Omental fat pad (tissue), 4 donors: ENCODE measurements at places on chromosomes 12 and 14.

- DNase-seq = no peak
These were observed 61.8 kb downstream of the TSPAN9 start for GRCh38 chr12:3138941-3139511.

DNA sequence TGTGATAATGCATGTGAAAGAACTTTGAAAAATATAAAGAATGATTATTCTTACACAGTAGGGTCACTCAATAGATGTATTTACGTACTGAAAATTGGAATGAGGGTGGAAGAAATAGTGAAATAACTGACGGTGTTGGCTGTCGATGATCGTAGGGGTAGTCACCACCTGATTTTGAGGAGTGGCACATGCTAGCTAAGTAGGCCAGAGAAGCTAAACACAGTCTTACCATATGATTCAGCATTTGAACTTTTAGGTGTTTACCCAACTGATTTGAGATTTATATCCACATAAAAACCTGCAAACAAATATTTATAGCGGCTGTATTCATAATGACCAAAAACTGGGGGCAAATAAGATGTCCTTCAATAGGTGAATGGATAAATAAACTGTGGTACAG, 47.6 kb upstream of the HIF1A start:
- DNase-seq = no peak

GRCh38 chr12:20560935-20561334, 134.2 kb upstream of the SLCO1C1 start:
- DNase-seq = no peak

DNA sequence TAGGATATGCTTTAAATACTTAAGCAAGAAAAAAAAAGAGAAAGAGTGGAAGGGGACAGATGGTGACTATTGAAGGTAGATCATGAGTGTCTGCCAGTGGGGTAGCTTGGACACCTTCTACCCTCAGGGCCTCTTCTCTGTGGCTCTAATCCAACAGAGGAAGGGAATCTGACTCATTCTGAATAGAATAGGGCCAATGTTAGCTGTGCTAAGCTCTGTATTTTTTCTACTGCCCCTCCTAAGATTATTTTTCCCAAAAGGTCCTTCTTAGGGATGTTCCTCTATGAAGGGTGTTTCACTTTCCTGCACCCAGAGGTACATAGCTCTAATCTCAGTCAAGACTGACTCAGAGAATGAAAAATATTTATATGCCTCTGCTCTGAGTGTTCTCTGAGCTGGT, 25.6 kb downstream of the UNC79 start:
- no peak for DNase-seq

- no peak for DNase-seq
These were observed 226.9 kb downstream of the EPS8 start for GRCh38 chr12:15562263-15562662.

- no peak for DNase-seq
These were observed 6.3 kb downstream of the FRS2 start for GRCh38 chr12:69476276-69477017.

DNA sequence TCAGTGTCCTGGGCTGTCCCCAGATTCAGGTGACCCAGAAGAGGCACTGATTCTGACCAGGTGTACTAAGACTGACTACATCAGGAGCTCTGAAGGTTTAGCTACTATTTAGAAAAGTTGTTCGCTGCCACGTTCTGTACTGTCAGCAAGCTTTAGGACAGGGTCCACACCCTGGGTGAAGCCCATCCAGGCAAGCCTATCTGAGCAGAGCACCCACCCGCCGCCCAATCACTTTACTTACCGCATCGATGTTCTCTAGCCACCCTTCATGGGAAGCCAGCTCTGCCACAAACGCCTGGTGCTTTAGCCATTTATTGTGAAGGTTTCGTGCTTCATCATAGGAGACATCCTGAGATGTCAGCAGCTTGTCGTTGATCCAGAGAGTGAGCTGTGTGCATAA, 79.8 kb downstream of the PLEKHG3 start:
- DNase-seq = no peak

- DNase-seq = no peak
These were observed 344.0 kb upstream of the PRICKLE1 start for GRCh38 chr12:42933461-42934081.

DNA sequence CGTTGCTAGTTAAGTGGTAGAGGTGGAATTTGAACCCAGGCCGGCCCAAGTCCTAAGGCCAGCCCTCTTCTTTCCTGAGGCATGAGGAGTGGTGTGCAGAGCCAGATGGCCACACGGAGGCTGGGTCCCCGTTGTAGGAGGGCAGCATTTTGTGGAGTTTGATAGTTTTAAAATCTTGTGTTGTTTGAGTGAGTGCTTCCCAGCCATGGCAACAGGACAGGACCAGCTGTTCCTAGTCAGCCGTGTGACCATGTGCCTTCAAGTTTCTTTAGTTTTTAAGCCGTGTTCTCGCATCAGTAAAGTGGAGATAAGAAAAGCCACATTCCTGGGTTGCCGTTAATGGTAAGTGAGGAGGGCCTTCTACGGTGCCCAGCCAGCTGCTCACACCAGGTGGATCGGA, 44.4 kb downstream of the UBE3B start:
- no peak for DNase-seq

DNA sequence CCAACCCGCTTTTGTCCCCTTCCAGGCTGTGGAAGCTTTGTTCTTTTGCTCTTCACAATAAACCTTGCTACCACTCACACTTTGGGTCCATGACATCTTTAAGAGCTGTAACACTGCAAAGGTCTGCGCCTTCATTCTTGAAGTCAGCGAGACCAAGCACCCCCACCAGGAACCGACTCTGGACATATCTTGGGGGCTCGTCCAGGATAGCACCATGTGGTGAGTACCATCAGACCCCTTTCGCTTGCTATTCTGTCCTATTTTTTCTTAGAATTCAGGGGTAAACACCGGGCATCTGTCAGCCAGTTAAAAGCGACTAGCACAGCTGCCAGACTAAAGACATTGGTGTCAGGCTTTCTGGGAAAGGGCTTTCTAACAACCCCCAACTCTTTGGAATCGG, 137.6 kb upstream of the PPFIA2 start:
- no peak for DNase-seq

GRCh38 chr12:110065540-110065939, 17.2 kb upstream of the C12orf76 start:
- DNase-seq = no peak

- no peak for DNase-seq
These were observed 21.7 kb upstream of the GARIN2 start for GRCh38 chr14:67167420-67168109.

DNA sequence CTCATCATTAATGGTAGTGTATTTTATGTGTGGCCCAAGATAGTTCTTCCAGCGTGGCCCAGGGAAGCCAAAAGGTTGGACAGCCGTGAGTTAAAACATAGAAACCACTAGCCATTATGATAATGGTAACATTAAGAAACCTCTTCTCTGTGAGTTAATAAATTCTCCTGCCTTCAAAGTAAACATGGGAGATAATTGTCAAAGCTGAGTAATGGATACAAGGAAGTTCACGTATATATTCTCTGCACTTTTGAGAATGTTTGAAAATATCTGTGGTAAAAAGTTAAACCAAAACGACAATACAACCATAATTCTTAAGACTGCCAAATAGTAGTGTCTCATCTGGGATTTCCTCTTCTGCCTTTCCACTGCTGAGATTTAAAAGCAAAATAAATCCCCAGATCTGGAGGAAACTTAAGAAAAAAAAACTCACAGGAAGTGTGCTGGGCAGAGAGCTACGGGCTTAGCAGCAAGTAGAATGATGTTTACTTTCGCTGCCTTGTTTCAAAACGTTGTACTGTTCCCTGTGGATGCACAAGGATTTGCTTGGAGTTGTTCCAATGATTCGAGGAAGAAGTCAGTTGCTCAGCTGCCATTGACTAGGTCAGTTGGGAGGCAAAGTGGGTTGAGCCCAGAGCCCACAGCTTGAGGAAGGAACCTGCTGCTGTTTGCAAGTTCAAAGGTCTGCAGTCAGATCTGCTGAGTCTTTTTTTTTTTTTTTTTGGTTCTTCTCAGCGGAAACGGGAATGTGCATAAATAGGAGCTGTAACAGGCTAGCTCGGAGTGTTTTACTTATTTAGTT, 1.7 kb downstream of the TPCN1 start:
- no peak for DNase-seq

DNA sequence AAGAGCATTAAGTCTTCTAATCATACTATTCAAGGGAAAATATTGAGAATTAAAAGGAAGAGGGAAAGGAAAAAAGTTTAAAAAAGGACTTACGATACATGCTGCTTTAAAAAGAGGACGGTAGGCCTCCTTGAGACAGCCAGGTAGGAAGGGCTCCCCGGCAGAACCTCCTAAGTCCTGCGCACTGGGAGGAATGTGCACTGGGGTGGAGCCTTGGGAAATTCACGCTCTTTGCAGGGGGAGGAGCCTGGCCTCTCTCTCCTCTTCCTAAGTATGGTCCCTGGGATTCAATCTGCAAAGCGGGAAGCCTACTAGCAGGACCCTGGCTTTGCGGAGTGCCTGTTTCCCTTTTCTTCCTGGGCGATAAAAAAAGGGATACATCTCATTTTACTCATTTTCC, 553.0 kb downstream of the RPS29 start:
- DNase-seq = no peak

- no peak for DNase-seq
These were observed 66.0 kb downstream of the KLHL28 start for GRCh38 chr14:44895716-44896115.
